Activated gamma-delta T cell treated with anti-CD3 and anti-CD28 coated beads, Interleukin-2, amount 50 U/mL, for 16 hours (primary cell): ENCODE measurements at places on chromosomes 3 and 15.
A peak's percentile ranks its signal among the peaks of the same experiment; 100 is the strongest.

DNA sequence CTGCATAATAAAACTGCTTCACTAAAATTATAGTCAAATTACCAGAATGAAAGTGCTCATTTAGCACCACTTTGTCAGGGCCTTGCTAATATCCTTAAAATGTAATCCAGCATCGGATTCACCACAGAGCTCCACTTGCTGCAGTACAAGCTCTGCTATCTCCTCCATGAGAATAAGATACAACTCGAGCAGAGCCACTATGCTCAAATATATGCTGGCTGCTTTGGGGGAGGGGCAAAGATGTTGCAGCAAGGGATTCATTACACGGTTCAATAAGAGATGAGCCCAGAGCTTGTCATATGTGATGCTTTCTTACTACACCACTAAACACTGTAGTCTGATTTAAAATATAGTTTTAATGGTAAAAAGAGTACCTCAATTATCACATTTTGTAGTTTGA is 72.2 kb downstream of the DLG1 start:
- DNase-seq, result no peak

- no peak for DNase-seq
These were observed 478.9 kb downstream of the NLGN1 start for GRCh38 chr3:173876476-173876875.

DNA sequence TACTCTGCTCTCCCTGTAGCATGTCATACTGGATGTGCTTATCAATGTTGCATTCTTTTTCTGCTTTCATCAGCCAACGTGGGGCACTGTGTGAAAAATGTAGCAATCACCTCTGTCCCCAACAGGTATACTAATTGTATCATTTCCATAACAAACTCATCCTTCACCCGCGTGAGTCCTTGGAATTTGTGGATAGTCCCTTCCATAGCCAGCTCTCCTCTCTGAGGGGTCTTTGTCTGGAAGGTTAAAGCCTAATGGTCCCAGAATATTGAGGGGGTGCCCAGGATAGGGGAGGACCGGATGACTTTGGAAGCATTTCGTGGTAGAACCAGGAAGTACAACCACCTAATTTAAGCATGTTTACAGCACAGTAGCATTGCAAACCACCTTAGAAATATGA is 124.6 kb downstream of the FOXB1 start:
- DNase-seq, result no peak

GRCh38 chr3:179088306-179088705 is 16.7 kb upstream of the ZMAT3 start:
- DNase-seq, result no peak

DNA sequence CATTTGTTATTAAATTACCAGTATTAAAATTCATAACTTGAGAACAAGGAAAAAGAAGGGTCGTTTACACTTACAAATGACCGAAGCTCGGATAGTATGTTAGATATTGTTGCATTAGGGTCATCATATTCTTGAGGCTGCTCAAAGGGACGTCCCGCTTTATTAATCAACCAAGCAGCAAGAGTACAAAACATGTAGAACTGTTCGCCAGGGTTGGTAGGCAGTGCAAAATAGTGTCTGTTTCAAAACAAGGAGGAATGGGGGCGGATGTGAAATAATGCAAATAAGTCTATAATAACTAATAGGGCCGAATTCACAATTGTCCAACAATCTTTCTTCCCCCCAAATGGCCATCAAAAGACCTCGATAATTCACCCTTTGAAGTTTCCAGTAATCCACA is 2.9 kb downstream of the IFT57 start:
- no peak for DNase-seq

- no peak for DNase-seq
These were observed 32.5 kb downstream of the PLXNA1 start for GRCh38 chr3:127015282-127016042.

GRCh38 chr3:72535772-72536171 is 312.5 kb downstream of the SHQ1 start:
- DNase-seq, result no peak

GRCh38 chr15:38685686-38686339 is 121.2 kb upstream of the RASGRP1 start:
- no peak for DNase-seq

- no peak for DNase-seq
These were observed 1.9 kb downstream of the SCAPER start for GRCh38 chr15:76903251-76903681.

DNA sequence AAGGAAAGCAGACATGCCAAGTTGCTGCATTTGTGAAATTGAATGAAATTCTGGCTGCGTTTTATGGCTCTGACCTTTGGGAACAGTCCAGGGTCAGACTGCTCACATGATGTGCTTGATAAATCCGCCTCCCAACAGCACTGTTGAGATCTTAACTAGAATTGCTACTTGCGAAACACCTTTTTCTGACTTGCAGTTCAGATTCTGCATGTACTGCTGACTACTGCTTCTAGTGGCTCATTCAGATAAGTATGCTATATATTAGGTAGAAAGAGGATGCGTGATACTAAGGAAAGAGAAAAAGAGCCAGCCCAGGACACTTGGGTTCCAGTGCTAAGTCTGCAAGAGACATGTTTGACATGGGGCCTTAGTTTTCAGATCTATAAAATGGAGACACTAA is 129.4 kb downstream of the LPP start:
- no peak for DNase-seq

GRCh38 chr3:195119461-195120266 is 151.3 kb downstream of the XXYLT1 start:
- DNase-seq, result no peak

DNA sequence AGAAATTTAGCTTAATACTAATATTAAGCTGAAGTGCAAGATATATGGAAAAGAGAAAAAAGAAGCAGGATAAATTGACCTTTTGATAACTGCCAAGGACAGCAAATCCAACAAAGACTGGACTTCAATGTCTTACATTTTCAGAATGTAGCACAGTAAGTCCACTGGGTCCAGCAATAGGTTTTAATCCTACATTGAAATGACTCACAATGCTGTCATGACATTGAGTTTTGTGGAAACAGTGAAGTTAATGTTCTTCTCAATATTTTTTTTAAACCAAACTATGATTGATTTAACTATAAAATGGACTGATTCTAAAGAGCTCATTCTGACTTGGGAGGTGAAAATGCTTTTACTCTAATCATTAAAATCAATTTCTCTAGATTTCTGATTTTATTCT is 166.6 kb upstream of the ZNF717 start:
- no peak for DNase-seq

DNA sequence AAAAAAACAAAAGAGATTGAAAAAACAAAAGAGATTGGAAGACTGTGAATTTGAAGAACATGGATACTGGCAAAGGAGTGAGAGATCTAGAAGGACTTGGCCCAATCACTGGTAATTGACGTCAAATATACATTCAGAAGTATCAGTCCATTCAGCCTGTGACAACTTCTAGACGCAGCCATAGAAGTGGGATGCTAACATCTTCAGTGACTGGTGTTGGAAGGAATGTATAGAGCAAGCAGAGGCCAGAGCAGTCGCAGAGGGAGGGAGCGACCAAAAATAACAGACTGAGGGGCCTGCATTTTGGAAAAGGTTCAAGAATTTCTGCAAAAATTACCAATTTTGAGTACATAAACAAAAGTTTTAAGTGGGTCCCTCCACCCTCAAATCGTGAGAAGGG is 473.3 kb downstream of the CADM2 start:
- DNase-seq, result no peak

DNA sequence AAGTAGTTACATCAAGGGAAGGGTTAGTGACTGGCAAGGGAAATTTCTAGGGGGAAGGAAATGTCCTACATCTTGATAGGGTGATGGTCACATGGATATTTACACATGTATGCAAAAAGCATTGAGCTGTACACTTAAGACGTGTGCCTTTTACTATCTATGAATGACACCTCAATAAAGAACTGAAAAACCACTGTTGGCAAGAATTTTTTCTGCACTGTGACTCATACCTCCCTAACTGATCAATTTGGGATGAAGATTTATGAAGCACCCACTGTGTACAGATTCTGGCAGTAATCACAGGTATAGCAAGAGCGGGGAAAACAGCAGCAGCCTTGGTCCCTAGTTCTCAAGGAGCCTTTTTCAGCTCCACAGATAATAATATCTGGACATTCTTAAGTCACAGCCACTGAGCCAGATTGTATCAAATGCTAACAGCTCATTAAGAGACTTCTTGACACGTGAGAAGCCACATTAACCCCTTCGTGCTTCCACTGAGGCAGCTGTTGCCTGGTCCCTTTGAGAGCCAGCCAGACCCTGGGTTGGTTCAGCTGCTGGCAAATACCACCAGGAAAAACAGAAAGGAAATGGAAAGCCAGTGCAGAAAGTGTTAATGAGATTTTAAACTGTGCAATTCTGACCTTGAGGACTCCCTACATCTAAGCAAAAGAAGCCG is 32.0 kb upstream of the GALNT15 start:
- DNase-seq, result no peak

DNA sequence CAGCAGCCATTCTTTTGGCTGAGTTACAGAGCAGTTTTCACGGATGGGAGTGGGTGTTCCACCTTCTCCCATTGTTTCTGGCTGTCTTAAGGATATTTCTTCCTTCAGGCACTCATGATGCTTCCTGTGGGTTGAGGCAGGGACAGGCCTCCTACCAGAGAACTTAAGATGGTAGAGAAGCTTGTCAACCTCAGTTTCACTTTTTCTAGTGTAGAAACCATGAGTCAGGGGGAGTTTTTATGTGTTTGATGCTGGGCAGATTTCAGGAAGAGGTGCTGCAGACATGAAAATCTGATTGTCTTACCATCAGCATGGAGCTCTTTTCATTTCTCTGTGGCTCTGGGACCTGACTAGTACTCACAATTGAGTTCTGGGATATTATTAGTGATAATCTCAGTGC is 48.7 kb upstream of the VEPH1 start:
- DNase-seq, result no peak

DNA sequence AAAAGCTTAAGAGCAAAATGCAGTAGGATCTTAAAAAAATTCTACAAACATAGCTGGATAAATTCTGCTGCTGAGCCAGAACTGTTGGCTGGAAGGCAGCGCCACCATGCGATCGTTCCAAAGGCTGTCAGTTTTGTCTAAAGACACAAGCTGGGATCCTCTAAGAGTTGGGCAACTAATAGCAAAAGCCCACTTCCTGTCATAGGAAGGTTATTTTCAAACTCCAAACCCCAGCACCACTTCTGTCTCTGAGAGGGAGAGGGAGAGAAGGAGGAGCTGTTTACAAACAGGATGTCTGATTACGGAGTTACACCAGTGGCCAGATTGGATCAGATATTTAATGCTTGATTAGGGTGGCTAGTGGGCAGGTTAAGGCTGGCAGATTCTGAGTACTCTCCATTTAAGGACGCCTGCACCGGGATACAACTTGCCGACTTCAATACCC is 44.0 kb downstream of the EIF4E3 start:
- no peak for DNase-seq

GRCh38 chr3:125141596-125142419 is 70.7 kb downstream of the SLC12A8 start:
- peak; percentile 56 for DNase-seq

- no peak for DNase-seq
These were observed 345.0 kb downstream of the GRM7 start for GRCh38 chr3:7205962-7206361.

GRCh38 chr3:52856666-52857065 is 21.8 kb upstream of the MUSTN1 start:
- no peak for DNase-seq

DNA sequence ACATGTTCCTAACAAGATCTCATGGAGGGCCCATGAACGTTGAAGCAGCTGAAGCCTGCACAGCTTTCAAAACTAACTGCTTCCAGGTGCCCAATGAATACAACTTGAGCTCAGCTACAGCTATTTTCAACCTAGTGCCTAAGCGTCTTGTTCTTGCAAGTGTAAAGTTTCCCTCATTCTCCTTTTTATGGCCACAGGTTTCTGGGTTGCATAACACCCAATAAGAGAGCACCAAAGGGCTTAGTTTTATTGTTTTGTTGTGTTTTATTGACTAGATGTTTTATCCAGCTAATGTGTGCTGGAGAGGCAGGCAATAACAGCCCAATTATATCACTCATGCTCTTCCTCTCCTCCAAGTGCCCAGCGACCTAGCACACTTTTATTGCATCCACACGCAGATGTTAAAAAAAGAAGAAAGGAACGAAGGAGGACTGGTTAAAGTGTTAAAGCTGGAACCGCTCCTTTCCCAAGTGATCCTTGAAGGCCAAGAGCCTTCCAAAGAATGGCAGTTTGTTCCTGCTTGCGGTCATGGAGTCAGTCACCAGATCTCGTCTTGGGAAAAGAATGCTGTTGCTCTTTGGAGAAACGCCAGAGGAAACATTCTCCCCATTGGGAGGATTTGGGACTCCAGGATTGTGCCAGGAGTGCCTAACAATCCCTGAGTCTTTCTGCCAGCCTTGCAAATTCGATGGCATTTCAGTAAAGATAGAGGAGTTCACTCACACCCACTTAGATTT is 156.9 kb downstream of the MEX3B start:
- DNase-seq, result no peak

- no peak for DNase-seq
These were observed 1.4 kb downstream of the MBNL1 start for GRCh38 chr3:152269831-152270734.

DNA sequence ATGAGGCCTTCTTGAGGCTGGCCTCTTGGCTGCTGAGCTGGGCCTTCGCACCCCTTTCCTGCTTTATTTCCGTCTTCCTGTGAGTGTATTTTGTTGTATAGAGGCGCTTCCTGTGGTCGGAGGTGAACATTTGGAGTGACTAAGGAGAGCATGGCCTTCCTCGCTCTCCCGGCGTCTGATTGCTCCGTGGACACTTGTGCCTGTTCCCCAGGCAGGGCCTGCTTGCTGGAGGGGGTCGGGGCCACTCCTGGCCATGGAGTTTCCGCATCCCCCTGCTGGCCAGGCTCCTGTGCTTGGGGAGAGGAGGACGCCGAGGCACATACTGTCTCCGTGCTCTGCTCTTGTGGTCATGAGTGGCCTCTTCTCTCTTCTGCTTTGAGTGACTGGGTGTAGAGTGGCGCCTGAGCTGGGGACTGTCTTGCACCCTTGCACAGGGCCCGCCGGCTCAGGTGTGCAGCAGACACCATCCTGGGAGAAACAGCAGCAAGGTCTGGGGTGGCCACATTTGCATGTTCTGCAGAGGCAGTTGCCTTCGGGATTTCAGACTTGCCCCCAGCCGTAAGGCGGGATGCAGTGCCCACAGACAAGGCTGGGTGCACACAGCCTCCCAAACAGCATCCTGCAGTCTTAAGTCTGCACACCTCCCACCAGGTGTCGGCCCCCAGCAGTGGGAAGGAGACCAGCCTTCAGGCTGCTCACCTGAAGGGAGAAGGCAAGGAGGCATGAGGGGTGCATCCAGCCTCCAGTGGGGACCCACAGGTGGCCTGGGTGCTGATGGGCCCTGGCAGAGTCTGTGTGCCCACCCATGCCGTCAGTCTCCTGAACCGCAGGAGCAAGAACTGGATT is 16.4 kb downstream of the KLF13 start:
- no peak for DNase-seq

- DNase-seq, result no peak
These were observed 175.4 kb downstream of the MBNL1 start for GRCh38 chr3:152444029-152444641.
